ENCODE measurements at places on chromosomes 11 and 22.

DNA sequence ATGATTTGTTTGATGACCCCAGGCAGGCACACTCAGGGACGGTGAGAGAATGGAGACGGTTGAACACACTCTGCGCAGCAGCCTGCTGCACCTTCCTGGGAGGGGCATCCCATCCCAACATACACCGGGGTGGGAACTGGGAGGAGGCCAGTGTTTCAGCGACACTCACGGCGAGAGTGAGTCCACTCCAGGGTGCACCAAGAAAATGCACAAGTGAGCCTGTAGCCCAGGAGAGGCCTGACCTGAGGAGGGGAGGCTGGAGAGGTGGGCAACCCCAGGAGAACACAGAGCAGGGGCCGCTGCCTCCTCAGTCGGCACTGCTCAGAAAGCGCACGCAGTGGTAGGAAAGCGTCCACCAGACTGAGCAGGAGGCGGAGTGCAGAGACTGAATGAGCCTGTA lies 54.5 kb downstream of the IGF2 start:
- DNase-seq: no peak

- no peak for DNase-seq
These were observed 321.2 kb downstream of the GUCY1A2 start for GRCh38 chr11:106697058-106697457.

DNA sequence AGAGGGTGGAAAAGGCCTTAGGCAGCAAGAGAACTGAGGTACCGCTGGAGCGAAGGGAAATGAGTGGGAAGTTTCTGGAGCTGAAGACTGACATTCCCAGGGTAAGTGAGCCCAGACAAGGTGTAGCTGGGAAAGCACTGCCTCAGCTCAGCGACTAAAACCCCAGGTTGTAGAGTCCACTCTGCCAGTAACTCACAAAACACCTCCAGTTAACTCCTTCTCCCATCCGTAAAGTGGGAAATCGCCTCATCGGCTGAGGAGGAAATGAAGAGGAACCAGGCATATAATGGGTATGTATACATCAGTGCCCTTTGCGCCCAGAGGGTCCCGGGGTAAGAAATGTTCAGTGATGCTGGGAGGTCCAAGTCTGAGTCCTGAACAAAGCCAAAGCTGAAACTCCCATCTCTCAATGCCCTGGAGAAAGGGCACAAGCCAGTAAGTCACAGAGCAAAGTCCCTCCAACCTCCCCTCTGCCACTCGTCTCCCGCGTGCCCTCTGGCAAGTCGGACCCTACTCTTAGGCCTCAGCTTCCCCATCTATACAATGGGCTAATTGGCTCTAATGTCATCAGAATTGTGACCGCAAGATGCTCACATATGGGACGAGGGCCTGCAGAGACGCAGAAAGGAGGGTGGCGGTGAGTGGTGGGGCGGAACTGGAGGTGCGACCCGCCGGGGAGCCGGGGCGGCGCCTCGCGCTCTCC lies 588 bp downstream of the VPS37C start:
- no peak for DNase-seq

DNA sequence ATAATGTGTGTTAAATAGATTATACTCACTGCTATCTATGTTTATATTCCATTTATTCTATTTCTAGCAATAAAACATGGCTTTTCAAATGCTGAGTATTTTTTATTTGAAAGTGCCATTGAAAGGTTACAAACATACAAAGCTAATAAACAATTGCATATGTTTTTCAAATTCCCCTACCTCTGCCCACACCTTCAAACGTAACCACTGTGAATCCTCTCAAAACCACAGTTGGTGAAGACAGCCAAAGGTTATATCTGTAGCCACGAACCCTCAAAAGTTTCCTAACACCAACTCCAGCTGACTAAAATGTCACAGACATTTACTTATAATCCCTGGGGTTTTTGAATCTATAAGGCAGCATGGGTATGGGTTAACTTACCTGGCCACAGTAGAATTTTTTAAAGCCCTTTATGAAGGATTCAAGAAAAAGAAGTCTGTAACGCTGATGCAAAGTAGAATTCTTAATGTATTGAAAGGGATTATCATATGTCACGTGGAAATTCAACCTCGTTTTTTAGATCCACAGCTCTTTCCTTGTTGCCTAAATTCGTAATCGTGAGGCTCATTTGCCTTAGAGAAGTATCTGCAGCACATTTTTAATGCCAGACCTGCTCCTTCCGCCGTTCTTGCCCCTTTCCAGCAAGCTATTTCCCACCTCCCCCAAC lies 122.5 kb upstream of the ZC3H12C start:
- DNase-seq: no peak

- no peak for DNase-seq
These were observed 117.0 kb downstream of the FBXO7 start for GRCh38 chr22:32591620-32592019.

Measured in osteocyte (in vitro differentiated cells).